ENCODE measurements at places on chromosomes 5 and 9.

- DNase-seq: no peak
Observed at GRCh38 chr5:57036761-57037160, 84.8 kb upstream of the MIER3 start.

DNA sequence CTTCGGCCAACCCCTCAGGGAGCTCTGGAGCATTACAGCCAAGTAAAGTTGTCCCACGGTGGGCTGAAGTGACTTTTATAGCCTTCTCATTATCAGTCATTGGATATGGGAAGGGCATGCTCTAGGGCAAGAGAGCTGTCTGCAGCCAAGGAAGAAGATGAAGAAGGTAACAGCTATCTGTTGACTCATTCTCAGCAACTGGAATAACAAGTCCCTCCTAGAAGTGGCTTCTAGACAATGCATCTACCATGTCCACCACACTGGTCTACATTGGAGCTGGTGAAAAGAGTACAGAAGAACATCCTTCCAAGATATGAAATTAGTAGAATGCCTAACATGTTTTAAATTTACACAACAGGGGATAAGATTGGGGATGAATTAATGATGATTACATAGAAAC lies 524.2 kb downstream of the ACTL7B start:
- DNase-seq: no peak

- DNase-seq: no peak
Observed at GRCh38 chr5:81751836-81752643, 1.1 kb upstream of the SSBP2 start.

GRCh38 chr9:119044806-119045205 lies 324.4 kb downstream of the BRINP1 start:
- no peak for DNase-seq

DNA sequence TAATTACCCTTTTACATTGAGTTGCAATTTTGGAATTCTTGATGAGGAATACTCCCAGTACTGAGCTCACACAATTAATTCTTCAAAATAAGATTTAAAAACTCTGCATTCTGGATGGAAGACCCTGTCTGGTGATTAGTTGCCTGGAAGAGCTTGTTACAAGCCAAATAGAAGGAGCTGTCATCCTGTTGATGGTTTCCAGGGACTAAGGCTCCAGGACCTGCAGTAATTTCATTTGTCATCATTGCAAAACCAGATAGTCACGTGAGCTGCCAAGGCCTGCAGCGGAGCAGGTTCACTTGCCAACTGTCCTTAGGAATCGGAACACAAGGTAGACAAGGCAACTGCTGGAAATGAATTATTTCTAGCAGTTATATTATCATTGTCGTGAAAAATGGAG lies 597.7 kb downstream of the CCDC171 start:
- no peak for DNase-seq

DNA sequence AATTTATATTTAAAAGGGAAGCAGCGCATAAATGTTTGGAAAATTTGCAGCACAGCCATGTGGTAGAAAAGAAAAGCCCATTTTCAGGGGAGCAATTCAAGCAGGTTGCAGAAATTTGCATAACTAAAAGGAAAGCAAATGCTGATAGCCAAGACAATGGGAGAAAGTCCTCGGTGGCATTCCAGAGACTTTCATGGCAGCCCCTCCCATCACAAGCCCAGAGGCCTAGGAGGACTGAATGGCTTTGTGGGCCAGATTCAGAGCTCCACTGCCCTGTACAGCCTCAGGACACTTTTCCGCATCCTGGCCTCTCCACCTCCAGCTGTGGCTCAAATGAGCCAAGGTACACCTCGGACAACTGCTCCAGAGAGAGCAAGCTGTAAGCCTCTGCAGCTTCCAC lies 462.9 kb downstream of the CDK5RAP2 start:
- no peak for DNase-seq

DNA sequence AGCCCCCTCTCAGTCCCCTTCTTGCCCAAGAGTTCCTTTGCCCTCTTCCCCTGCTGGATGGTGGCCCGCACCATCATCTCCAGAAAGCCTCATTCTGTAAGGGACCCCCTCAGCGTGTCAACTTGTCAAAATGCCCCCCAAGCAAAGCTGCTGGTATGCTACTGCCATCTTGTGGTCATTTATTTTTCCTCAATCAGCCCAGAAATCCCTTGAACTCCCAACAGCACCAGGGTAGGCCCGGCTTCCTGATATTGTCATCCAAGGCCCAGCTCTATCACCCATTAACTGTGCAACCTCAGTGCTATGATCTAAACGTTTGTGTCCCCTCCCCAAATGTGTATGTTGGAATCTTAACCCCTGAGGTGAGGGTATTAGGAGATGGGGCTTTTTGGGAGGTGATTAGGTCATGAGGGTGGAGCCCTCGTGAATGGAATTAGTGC lies 53.2 kb upstream of the FBXW11 start:
- DNase-seq: no peak
